T-helper 17 cell (primary cell): ENCODE measurements at places on chromosomes 7 and 10. TPM values are rescaled to one million over a fixed set of nuclear protein-coding genes. Genes with fewer than 3 reads are reported as not detected.

DNA sequence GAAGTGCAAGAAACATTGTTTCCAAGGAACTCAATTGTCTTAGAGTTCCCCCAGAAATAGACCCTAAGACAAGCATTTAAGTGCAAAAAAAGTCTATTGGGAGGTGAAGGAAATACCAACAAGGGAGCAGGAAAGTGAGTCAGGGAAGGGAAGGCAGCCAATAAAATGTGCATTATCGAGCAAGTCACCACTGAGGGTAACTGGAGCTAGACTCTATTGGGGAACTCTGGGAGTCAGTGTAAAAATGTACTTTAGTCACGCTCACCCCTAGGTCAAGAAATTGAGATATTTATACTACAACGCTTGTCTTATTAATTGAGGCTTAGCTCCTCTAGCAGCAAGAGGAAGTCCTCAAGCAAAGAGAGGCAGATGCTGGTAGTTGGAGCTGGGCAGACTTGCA, 137.7 kb downstream of the RTKN2 start:
- no peak for DNase-seq

GRCh38 chr10:116960066-116960776, 44.8 kb downstream of the SHTN1 start:
- no peak for DNase-seq

DNA sequence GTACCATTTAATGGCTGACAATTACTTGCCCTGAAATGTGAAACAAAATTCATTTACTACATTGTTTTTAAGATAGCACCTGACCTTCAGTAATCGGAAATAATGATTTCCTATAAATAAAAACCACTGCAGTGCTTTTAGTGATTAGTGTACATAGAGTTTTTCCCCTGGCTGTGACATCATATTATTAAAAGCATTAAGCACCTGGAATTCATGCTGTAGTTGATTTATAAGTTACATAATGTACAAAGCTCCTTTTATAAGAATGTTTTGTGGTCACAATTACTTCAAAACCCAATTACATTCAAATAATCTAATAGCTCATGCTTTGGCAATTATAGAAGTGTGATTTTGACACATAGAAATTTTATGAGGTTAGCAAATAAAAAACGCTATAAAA, 44.3 kb upstream of the EIF4H start:
- no peak for DNase-seq

GRCh38 chr7:157228864-157229422, 90.2 kb downstream of the UBE3C start:
- DNase-seq = no peak

DNA sequence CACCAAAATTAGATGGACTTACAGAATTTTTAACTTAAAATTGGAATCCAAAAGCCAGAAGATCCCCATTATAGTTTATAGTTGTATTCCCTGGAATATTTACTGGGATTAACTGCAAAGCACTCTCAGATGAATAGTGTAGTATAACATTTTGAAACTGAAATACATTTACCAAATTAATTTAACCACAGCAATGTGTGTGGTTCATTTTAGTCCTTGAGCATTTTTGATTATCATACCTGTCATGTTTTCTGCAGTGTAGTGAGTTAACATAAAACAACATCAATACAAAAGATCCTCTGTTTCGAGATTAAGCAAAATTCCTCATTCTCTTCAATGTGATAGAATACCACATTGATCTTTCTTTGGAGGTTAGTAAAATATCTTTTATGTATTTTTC, 3.7 kb downstream of the VIM start:
- DNase-seq = no peak

GRCh38 chr7:30027065-30027456, 559 bp upstream of the FKBP14 start:
- no peak for DNase-seq

DNA sequence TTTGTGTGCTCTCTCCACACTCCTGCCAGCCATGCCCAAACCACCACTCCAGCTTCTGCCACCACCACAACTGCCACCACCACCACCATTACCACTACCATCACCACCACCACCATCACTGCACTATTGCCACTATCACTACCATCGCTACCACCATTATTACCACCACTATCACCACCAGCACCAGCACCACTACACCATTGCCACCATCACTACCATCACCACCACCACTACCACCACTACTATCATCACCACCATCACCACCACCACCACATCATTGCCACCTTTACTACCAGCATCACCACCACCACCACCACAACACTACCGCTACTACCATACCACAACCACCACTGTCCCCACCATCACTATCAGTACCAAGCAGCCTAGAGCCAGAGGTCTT, 26.0 kb upstream of the ZNF800 start:
- no peak for DNase-seq

The SHTN1 gene
- 2.7 TPM for total RNA-seq

GRCh38 chr10:31242902-31243301, 76.1 kb upstream of the ZEB1 start:
- no peak for DNase-seq

The INPP5F gene
- total RNA-seq = 11.9 TPM

The SPDYE5 gene
- total RNA-seq = not detected

The RSPH10B2 gene
- total RNA-seq = 0.50 TPM

DNA sequence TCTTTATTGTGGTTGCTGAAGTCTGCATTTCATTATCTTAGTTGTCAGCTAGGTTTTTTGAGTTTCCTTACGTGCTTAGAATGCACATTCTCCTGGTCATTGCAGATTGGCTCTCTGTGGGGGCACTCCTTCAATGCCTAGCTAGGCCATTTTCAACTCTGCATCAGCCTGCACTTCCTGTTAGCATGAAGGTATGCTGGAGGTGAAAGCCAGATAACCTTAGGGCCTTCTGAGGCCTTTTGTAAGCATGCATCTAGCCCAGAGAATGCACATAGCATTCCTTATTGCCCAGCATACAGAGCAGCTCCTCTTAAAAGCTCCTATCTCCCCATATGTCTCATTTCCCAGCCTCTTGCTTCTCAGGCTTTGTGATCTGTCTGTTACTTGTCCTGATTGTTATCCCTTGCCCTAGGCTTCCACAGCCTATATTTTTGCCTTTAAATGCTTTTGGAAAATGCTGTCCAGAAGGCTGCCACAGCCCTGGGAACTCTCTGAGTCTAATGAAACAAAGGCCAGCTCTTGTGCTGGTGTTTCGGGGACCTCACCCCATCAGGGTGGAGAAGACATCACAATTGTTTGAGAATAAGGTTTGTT, 108.1 kb upstream of the IGFBP3 start:
- DNase-seq = no peak

DNA sequence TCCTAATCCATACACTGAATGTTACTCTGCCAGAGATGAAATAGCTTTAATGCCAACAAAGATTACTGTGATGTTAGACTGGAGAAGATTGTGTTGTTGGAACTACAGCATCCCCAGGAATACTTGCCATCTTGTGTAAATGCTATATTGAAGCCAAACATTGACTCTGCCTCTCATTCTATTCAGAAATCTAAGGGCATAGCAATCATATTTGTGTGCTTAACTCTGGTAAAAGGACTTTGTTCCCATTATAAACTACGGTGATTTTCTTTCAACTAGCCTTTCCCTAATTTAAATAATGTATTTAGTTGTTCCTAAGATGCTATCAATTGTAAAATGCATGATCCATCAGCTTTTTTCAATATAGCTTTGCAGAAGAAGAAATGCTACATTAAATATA, 498.4 kb upstream of the LRRN3 start:
- DNase-seq = no peak

- DNase-seq = no peak
Measured at GRCh38 chr10:76839276-76839675, 798.3 kb downstream of the KCNMA1 start.

The MBLAC1 gene
- total RNA-seq = 4.2 TPM

- no peak for DNase-seq
Measured at GRCh38 chr10:82817676-82818422, 942.9 kb downstream of the NRG3 start.

DNA sequence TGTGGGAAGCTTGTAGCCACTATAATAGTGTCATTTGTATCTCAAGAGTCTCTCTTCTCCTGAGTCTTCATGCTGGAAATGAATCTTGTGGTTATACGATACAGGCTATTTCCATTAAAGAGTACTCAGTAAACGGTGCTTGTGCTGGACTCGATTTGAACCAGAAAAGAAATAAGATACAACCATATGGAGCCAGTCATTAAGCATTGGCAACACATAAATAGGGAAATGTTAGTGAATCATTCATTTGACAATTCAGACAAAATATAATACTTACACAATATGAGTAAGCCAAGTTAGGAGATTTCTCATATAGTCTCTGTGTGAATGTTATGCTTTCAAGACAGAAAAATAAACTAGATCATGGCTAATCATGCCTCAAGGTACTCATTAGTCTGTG, 356.8 kb downstream of the PLXDC2 start:
- no peak for DNase-seq

The GLUD1 gene
- 107 TPM for total RNA-seq

- no peak for DNase-seq
Measured at GRCh38 chr10:73581918-73582317, 9.2 kb downstream of the USP54 start.

DNA sequence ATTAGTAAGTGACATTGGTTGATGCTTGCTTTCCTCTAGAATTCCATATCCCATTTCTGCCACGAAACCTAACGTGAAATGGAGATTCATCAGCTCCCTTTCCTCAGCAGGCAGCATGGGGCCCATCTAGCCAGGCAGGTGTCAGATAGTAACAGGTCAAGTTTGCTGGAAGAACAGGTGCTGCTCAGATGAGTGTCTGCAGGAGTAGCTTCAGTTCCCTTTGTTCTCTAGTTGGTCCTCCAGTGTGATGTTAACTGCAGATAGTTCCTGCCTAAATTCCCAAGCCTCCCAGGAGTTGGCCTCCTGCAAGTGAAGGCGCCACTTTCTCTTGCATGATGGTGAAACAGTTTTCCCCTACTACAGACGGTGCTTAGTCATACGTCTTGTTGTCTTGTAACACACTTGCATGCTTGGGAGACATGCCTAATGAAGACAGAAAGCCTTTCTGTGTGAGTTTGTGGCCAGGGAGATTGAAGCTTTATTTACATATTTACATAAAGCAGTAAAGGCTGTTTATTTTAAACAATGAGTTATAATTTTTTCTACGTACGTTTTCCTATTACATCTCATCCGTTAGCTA, 175.4 kb downstream of the CHN2 start:
- DNase-seq = no peak

DNA sequence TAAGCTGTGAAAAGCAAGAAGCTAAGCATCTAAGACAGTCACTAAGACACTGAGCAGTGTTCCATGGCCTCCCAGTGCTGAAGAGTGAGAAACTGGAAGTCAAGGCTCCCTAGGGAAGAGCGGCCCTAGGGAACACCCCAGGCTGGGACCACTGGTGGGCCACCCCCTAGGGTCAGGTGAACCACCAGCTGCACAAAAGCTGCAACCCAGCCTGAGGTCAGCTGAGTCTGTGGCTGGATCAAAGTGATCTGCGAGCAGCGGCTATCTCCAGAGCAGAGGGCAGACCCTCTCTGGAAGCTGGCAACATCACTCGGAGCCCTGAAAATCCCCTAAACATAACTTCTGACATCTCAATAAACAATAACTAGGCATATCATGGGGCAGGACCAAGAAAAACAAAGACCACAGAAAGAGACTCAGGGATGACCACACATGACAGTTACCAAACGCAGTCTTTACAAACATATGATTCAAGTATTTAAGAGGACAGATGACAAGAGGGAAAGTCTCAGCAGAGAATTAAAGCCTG, 125.8 kb downstream of the DLG5 start:
- DNase-seq = no peak

- DNase-seq = no peak
Measured at GRCh38 chr7:22355620-22356009, 1.3 kb downstream of the RAPGEF5 start.

DNA sequence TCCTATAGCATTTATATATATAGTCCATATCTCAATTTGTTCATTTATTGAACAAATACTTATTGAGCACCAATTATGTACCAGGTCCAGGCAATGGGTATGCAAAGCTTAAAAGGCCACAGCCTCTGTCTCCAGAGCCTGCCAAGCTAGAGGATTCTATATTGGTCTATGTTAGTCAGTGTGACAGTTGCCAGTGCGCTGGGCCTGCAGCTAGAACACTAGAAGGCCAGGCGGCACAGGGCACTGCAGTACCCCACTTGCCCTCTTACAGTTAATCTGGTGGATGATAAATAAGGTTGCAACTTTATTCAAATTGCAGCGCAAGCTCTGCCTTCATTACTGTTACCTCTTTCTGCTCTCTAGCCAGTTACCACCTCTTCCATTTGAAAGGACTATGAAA, 68.8 kb downstream of the PPP1R3C start:
- DNase-seq = no peak

DNA sequence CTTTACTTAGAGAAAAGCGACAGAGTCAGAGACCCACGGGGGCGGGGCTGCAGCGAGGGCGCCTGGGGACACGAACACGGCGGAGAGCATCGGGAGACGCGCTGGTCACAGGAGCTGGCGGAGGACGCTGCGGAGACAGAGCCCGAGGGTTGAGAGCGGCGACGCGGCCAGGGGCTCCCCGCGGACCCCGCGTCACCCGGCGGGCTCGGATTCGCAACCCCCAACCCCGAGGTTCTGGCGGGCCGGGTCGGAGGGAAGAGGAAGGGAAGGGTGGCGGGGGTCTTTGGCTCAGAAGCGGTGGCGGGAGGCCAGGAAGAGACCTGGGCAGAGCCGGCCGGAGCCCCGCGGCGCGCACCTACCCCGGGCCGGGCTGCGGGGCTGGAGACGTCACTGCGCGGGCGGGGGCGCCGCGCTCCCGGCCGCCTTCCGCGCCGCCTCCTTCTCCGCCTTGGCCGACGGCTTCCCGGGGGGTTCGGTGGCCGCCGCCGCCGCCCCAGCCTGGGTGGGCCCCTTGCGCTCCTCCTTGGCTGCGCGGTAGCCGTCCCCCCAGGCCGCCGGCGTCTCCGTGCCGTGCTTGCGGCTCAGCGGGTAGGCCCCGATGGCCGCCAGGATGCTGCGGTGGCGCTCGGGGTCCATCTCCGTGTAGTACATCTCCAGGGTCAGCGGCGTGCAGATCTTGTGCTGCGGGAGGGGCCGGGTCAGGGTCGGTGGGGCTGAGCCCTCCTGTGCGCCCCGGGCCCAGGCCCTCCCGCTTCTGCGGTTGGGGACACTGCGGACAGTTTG, 11.1 kb downstream of the CALY start:
- DNase-seq = no peak

The SPDYE2 gene
- total RNA-seq = 0.21 TPM

DNA sequence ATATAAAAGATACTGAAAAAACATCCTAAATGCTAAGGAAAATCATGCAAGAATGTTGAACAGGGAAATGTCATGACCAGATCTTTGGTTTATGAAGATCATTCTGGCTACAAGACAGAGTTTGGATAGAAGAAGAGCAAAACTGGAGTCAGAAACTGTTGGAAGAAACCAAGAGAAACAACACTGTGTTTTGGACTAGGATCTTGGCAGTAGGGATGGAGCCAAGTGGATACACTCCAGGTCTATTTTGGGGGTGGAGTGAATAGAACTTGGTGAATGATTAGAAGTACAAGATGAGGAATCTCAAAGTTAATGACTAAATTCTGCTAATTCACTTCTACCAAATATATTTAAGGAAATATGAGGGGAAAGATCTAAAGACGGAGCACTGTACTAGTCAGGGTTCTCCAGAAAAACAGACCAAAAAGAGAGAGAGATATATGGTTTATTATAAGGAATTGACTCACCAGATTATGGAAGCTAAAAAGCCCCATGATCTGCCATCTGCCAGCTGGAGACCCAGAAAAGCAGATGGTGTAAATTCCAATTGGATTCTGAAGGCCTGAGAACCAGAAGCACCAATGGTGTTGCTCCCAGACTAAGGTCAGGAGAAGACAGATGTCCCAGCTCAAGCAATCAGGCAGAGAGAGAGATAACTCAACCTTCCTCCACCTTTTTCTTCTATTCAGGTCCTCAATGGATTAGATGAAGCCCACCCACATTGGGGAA, 254.9 kb downstream of the TRIL start:
- DNase-seq = no peak

The SEC61A2 gene
- 17.2 TPM for total RNA-seq
